Activated naive CD8-positive, alpha-beta T cell treated with anti-CD3 and anti-CD28 coated beads, Interleukin-2, amount 10 ng/mL, durations not matched to agents 7 days and 5 days (primary cell): ENCODE measurements at places on chromosomes 5 and 9. TPM values are rescaled to one million over a fixed set of nuclear protein-coding genes. Genes with fewer than 3 reads are reported as not detected.

Gene C9orf43
- 0.36 TPM for total RNA-seq

GRCh38 chr5:175513297-175513696 is 34.9 kb downstream of the SFXN1 start:
- no peak for DNase-seq
- no peaks in the 10 kb centered on the region for H3K27me3 ChIP-seq
- peaks cover 67% of the 10 kb centered on the region for H3K36me3 ChIP-seq
- no peak overlapping the region for H3K4me3 ChIP-seq
- peak overlapping the region; percentile 49 for H3K27ac ChIP-seq

- no peak overlapping the region for H3K27ac ChIP-seq
- H3K27me3 ChIP-seq, result no peaks in the 10 kb centered on the region
- DNase-seq, result no peak
- no peak overlapping the region for H3K4me3 ChIP-seq
- no peaks in the 10 kb centered on the region for H3K36me3 ChIP-seq
Measured at GRCh38 chr5:137487600-137487999, 11.5 kb downstream of the SPOCK1 start.

Gene PCDHA7
- not detected for total RNA-seq

- peaks cover 1% of the 10 kb centered on the region for H3K36me3 ChIP-seq
- H3K27ac ChIP-seq, result no peak overlapping the region
- no peak for DNase-seq
- H3K27me3 ChIP-seq, result no peaks in the 10 kb centered on the region
Measured at GRCh38 chr5:91296674-91297143, 86.4 kb downstream of the ARRDC3 start.
